Right ventricle myocardium inferior (tissue), 1 donor: ENCODE measurements at places on chromosomes 7 and 10. TPM values are rescaled to one million over a fixed set of nuclear protein-coding genes. Genes with fewer than 3 reads are reported as not detected.

GRCh38 chr7:52695973-52696595 lies 339.3 kb upstream of the POM121L12 start:
- DNase-seq = no peak

The RARRES2 gene
- total RNA-seq = 32.6 TPM

The TMEM168 gene
- total RNA-seq = 12.8 TPM

GRCh38 chr10:112345743-112346142 lies 28.2 kb upstream of the ACSL5 start:
- no peak for DNase-seq

GRCh38 chr7:136728945-136729344 lies 139.5 kb upstream of the CHRM2 start:
- no peak for DNase-seq

The EBF3 gene
- total RNA-seq = 7.9 TPM

The NODAL gene
- total RNA-seq = not detected

DNA sequence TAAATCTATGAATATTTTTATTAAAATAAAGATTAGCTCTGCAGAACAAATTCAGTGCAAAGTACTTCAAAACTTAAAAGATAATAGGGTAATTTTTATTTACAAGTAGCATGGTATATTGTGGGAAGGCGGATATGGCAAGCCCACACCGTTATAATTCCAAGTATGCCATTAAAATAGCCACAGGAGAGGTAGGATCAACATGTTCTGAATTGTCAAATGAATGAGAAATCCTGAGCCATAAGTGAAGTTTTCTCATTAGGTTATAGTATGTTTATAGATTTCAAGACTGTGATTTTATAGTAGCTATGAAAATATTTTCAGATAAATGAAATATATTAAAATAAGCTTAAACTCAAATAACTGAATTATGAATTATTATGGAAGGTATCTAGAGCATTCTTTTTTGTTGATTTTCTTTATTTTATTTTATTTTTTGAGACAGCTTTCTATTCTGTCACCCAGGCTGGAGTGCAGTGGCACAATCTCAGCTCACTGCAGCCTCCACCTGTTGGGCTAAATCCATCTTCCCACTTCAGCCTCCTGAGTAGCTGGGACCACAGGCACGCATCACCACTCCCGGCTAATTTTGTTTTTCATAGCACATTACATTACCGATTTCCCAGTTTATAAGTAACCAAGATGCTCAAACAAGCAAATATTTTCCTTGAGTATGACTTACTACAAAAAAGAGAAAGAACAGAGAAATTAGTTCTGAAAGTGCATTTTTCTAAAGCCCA lies 956.6 kb downstream of the GATA3 start:
- DNase-seq = no peak

The SYPL1 gene
- total RNA-seq = 89.9 TPM

The LDB1 gene
- 56.5 TPM for total RNA-seq

- no peak for DNase-seq
Measured at GRCh38 chr7:40969641-40970040, 733.2 kb downstream of the INHBA start.

The GPR22 gene
- total RNA-seq = 48.7 TPM

The UMAD1 gene
- 13.3 TPM for total RNA-seq

DNA sequence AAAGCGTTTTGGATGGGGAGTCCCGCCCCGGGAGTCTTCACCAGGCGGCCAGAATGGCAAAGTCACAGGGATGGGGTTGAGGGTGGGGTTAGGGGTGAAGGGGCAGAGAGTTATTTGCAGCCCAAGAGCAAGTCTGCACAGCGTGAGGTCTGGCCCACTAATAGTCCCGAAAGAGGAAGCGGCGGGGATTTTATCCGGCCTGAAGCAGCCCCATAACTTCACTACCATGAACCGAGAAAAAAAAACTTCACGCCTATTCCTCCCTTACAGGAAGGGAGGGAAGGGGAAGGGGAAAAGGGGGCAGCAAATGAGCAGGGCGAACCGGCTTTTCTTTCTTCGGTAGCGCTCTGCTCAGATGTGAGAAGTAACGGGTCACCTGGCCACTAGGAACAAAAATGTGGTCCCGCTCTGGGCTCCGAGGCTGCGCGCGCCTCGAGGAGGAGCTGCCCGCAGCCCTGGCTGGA lies 712 bp downstream of the ITPRIP start:
- peak; percentile 84 for DNase-seq

- no peak for DNase-seq
Measured at GRCh38 chr10:30691639-30692015, 62.1 kb upstream of the LYZL2 start.

DNA sequence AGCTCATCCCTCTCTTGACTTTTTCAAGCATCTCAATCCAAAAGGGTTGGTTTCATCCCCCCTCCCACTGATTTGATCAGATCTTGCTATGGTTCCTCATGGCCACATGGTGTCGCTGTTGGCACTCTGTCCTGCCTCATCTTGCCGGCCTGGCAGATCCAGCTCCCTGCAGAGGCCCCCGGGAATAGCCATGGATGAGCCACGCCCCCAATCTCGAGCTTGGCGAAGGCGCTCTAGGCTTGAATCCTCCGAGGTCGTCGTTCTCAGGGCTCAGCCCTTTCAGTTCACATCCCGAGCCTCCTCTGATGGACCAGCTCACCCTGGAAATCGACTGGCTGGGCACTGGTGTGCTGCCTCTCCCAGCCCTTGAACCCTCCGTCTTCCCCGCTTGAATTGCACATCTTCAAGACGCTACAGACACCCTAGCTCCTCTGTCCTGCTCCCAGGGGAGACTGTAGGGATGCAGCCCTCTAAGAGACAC lies 628.7 kb downstream of the TYW1 start:
- DNase-seq = peak; percentile 83

- no peak for DNase-seq
Measured at GRCh38 chr10:107230887-107231286, 66.4 kb upstream of the SORCS1 start.

- no peak for DNase-seq
Measured at GRCh38 chr10:26488344-26488743, 50.2 kb downstream of the APBB1IP start.

- DNase-seq = no peak
Measured at GRCh38 chr10:44895280-44895679, 15.9 kb upstream of the TMEM72 start.

- peak; percentile 30 for DNase-seq
Measured at GRCh38 chr10:46525824-46526681, 30.4 kb downstream of the GPRIN2 start.

GRCh38 chr10:29671968-29672367 lies 37.2 kb upstream of the SVIL start:
- DNase-seq = no peak

DNA sequence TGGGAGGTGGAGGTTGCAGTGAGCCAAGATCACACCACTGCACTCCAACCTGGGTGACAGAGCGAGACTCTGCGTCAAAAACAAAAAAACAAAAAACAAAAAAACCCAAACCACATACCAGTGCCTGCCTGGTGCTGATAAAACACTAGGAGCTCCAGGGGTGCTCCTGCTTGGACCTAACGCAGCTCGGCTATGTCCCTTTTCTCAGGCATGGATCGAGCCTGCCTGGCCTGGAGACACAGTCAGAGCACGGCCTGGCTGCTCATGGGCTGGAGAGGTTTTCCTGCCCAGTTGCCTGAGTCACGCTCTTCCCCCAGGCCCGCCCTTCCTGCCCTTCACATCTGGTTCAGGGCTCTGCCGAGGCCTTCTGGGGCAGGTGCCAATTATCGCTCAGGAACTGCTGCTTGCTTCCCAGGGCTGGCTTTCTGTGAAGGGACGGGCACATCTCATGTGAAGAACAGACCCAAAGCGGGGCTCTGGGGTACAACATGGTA lies 12.6 kb upstream of the NPFFR1 start:
- peak; percentile 94 for DNase-seq

The STX1A gene
- 1.6 TPM for total RNA-seq

DNA sequence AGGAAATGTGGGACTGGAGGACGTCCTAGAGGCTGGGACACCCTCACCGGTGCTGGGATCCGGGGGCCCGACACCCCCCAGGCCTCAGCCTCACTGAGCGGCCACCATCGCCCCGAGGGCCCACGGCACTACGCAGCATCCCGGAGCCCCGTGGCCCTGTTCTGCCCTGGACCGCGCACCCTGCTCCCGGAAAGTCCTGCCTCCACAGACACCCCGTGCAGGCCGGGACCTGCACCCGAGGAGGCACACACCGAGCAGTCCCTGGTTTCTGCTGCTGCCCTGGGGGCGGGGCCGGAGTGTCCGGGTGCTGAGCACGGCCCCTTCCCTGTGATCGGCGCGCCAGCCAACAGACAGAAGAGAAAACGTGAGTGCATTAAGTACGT lies 18.1 kb upstream of the KNDC1 start:
- no peak for DNase-seq

DNA sequence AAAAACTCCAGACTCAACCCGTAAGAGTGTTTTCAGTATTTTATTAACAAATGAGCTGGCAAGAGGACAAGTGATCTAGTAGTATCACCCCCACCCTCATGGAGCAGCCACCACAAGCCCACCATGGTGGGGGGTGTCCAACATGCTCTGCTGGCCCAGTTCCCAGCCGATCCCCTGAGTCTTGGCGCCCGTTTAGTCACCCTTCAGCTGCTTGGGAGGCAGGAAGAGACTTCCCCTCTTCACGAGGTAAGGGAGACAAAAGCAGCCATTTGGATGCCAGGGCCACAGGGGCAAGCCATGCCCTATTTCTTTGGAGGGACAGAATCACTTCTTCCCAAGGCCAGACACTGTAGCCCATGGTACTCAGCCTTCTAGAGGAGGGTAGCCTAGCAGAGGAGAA lies 54.1 kb downstream of the NOD1 start:
- peak; percentile 42 for DNase-seq

- no peak for DNase-seq
Measured at GRCh38 chr10:129550658-129551057, 83.6 kb downstream of the MGMT start.

The MRLN gene
- not detected for total RNA-seq

The DYNC1I1 gene
- total RNA-seq = 30.7 TPM
